ENCODE measurements at places on chromosomes 5 and 9.

GRCh38 chr9:30348904-30349303 lies 2035.5 kb upstream of the ACO1 start:
- no peak for DNase-seq

DNA sequence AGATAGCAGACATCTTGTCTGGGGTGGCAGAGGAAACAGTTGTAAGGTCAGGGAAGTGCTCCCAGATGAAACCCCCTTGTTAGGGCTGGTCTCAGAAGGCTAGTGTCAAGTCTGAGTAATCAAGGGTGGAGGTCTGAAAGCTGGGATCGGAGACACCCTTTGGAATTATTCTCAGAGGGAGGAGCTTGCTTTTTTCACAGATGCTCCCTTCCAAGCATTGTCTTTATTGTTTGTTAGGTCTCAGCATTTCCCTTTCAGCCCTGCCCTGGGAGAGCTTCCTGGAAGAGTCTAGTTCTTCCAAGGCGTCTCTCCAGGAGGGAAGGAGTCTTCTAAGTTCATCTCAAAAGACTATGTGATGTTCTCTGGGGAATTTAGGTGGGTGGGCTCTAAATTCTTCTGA lies 3.2 kb downstream of the TEK start:
- no peak for DNase-seq

- no peak for DNase-seq
These were observed 48.1 kb downstream of the FOCAD start for GRCh38 chr9:20732118-20732517.

GRCh38 chr9:93161786-93162562 lies 22.0 kb upstream of the WNK2 start:
- no peak for DNase-seq

DNA sequence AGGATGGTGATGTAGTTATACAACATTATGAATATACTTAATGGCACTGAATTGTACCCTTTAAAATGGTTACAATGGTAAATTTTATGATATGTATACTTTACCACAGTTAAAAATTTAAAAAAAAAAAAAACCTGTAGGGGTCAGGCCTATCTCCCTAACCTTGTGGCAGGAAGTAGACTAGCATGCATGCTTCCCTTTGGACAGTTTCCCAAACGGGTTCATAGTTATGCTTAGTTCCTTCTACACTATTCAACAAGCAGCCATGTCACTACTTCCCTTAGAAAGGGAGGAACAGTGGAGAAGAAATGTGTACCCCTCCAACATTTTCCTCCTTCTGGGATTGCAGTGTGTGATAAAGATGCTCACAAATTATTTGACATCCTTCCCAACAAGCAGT lies 32.5 kb downstream of the IDNK start:
- DNase-seq = no peak

DNA sequence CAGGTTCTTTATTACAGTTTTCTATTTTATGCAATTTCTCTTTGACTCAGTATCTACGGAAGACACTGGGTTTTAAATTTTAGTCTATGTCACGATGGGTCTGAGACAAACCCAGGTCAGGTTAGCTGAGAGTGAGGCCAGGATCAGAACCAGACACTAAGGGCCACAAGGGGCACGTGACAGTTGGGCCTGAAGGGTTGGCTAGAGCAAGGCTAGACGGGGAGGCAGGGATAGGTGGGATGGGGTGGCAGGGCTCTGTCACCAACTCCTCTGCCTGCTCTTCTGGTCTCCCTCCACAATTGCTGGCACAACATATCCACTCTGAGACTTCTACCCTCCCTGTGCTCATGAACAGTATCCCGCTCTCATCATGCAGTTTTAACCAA lies 76.4 kb downstream of the MED27 start:
- DNase-seq = no peak

GRCh38 chr9:94478755-94479730 lies 75.8 kb upstream of the PCAT7 start:
- DNase-seq = no peak

- DNase-seq = no peak
These were observed 18.5 kb downstream of the JADE2 start for GRCh38 chr5:134543820-134544614.

DNA sequence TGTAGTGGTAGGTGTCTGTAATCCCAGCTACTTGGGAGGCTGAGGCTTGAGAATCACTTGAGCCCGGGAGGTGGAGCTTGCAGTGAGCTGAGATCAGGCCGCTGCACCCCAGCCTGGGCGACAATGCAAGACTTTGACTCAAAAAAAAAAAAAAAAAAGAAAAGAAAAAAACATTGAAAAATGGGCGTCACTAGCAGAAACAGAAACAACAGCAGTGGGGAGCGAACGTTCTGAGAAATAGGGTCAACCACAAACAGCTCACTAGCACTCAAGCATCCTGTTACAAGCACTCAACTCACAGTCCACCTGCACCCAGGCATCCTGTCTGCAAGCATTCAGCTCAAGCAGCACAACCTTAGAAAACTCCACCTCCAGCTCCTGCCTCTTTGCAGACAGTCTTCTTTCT lies 17.2 kb downstream of the TRIM14 start:
- no peak for DNase-seq

DNA sequence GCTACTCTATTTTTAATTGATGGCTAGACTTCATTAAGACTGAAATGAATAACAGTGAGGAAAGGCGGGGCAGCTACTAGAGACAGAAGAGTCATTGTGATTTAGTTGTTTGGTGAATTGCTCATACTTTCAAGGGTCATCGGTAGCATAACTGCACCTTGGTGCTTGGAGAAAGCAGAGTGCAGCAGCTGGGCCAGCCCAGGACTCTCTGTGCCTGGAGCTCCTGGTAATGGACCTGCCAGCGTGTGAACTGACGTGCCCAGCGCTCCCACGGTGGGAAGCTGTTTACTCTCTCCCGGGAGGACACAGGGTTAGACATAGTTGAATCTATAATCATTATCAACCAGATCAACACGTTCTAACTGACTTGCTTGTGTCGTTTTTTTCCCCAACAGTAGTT lies 42.9 kb downstream of the LURAP1L start:
- no peak for DNase-seq

- no peak for DNase-seq
These were observed 39.3 kb upstream of the CHD1 start for GRCh38 chr5:98968056-98968564.

GRCh38 chr5:127089191-127089590 lies 15.9 kb upstream of the C5orf63 start:
- DNase-seq = no peak

DNA sequence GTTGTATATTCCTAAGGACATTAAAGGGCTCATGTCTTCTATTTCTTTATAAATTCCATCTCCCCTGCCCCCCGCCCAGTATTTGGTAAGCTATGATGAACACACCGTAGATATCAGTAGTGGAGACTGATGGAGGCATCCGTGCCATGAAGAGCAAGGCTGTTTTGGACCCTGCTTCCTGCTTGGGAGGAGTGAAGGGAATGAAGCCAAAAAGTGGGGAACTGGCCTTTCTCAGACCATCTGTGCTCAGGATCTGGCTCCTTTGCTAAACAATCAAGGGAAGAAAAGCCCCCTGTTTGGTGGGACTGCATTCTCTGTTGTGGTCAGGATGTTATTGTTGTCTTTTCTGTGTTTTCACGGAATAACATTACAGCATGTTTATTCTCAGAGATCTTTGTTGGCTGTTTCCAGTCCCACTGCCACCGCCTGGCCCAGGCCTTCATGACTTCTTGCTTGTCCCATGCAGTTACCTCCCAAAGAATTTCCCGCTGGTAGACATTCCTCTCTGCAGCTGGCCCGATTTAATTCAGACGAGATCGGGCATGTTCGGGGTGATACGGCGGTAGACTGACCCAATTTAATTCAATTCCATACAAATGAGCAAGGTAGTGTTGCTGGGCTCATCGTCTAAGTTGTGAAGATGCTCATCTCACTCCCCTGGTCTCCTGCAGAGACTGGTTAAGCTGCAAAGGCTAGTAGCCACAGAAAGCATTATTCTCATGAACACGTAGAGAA lies 31.4 kb upstream of the ANKH start:
- no peak for DNase-seq

- peak; percentile 91 for DNase-seq
These were observed 126.1 kb downstream of the SNX18 start for GRCh38 chr5:54643685-54644106.

- DNase-seq = no peak
These were observed 868 bp upstream of the C1QTNF2 start for GRCh38 chr5:160371294-160371693.

GRCh38 chr5:178206166-178207101 lies 2.1 kb downstream of the HNRNPAB start:
- no peak for DNase-seq

DNA sequence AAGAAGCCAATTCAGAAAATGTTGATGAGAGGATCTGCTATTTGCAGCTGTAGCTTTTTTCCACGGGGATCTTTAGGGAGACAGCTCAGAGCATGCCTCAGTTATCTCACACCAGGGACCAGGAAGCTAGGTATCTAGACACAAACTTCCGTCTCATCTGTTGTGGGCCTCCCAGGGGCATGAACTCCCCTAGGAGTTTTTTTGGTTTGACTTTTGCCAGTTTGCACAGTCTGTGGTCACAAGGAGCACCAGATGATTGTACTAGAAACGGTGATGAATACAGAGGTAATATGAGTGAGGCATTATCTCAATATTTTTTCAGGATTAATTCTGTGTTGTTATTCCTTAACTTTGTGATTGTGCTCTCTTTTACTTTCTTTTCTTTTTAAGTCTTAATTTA lies 533.2 kb upstream of the SEMA6A start:
- no peak for DNase-seq

- DNase-seq = no peak
These were observed 6.7 kb upstream of the TMEM141 start for GRCh38 chr9:136784249-136784996.

GRCh38 chr5:96254980-96255691 lies 177.9 kb downstream of the PCSK1 start:
- peak; percentile 90 for DNase-seq

GRCh38 chr5:96157841-96158291 lies 196.2 kb upstream of the ELL2 start:
- no peak for DNase-seq

DNA sequence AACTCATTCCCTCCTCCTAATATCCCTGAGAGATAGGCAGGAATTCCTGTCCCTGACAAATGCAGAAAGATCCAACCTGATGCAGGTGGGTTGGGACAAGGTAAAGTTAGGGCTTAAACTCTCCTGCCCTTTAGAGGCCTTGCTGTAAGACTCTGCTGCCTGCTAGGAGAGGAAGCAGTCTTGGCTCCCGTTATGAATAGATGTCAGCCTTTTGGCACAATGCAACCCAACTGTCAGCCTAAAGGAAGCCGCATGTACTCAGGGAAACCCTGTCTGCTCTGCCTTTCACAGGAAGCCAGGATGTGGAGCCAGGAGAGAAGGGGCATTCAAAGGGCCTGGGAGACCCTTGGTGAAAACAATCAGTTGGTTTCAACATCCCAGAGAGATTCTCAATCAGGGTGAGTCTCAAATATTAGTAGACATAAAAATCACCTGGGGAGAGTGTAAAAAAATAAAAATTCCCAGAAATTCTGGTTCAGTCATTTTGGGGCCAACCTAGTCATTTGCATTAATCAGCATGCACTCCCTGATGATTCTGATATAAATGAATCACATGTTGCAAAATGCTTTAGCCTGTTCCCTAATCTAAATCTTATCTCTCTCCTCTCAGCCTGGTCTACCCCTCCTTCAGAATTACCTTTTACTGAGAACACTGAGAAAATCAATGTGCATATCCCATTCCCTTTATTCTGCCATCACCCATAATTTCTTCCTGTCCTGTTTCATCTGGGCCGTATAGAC lies 136.2 kb upstream of the TRIM32 start:
- peak; percentile 57 for DNase-seq

- peak; percentile 36 for DNase-seq
These were observed 29.1 kb downstream of the ANKDD1B start for GRCh38 chr5:75640395-75640794.

DNA sequence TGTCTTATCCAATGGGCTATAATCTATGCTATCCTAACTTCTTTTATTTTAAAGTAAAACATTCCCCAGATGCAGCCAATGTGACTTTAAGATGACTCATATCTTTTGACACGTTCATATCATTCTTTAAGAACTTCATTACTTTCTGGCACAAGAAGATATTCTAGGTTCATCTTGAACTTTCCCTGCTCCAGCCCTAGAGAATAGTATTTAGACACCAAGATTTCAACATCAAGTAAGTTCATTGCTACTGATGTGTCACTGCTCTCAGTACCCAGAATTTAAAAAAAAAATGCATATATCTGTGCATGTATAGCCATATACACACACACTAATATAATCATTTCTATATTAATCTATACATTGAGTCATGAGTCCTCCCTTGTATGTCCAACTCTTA lies 175.2 kb downstream of the SAXO1 start:
- DNase-seq = peak; percentile 83

GRCh38 chr5:153223376-153223775 lies 267.1 kb upstream of the GRIA1 start:
- DNase-seq = no peak

- no peak for DNase-seq
These were observed 47.1 kb upstream of the PSD2 start for GRCh38 chr5:139748505-139748826.

- no peak for DNase-seq
These were observed 209.8 kb downstream of the ADAMTS6 start for GRCh38 chr5:65271906-65272305.

DNA sequence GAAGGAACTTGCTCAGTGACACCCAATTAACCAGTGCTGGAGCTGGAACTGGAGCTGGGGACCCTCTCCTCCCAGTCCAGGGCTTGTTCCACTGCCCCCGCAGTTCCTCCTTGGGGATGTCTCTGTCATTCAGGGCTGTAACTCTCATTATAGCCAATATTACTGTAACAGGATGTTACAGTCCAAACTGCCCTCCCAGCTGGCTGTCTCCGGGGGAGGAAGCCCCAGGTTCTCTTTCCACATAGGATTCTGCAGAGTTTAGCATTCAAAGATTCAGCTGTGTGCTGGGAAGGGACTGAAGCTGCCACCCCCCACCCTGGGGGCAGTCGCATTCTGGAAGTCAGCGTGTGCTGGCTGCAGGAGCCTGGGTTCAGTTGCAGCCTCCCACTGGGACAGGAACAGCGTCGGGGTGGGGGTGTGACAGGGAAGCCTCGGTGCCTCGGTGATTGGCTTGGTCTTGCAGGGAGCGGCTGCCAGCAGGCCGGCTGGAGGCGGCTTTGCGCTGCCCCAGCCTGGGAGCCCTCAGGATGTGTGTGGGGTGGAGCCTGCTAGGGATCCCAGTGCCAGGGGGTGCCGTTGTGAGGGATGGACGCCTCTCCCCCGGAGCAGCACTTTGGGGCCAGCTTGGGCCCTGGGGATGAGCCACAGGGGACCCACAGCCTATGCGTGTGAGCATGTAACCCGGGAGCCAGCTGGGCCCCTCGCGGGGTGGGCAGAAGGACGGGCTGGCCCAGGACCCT lies 101.1 kb downstream of the RGS3 start:
- peak; percentile 84 for DNase-seq

GRCh38 chr9:128414461-128414860 lies 6.2 kb upstream of the CERCAM start:
- no peak for DNase-seq

DNA sequence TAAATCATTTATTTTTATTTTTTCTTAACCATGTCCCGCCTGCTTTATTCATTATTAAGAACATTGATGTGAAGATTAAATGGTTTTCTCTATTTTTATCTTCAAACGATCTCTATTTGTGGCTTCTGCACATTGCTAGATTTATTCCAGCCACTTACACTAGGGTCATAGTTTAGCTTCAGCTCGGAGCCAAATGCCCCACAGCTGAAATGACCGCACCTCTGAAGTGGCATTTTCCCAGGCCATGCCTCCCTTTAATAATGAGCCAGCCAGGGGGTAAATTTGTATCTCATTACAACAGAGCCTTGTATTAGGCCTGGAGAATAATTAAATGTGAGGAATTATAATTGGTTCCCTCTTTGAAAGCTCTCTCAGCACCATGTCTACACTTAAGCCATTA lies 89.4 kb downstream of the DOCK8 start:
- no peak for DNase-seq

- no peak for DNase-seq
These were observed 90.0 kb downstream of the DOCK8 start for GRCh38 chr9:304519-305185.

Measured in fibroblast of gingiva (primary cell).